T-cell (primary cell): ENCODE measurements at places on chromosomes 5 and 9.

- H3K36me3 ChIP-seq: no peaks in the 10 kb centered on the region
- DNase-seq: no peak
- H3K27ac ChIP-seq: no peak overlapping the region
- no peak overlapping the region for H3K4me3 ChIP-seq
- H3K27me3 ChIP-seq: no peaks in the 10 kb centered on the region
Observed at GRCh38 chr5:57665146-57665936, 182.7 kb upstream of the ACTBL2 start.

- no peaks in the 10 kb centered on the region for H3K36me3 ChIP-seq
- no peaks in the 10 kb centered on the region for H3K27me3 ChIP-seq
Observed at GRCh38 chr5:30928956-30929355, 264.5 kb upstream of the CDH6 start.

GRCh38 chr9:104767507-104767906 is 3.6 kb downstream of the NIPSNAP3B start:
- no peak overlapping the region for H3K4me3 ChIP-seq
- H3K4me1 ChIP-seq: peaks cover 13% of the 10 kb centered on the region
- peaks cover 8% of the 10 kb centered on the region for H3K27me3 ChIP-seq
- DNase-seq: no peak

- H3K27me3 ChIP-seq: no peaks in the 10 kb centered on the region
- peak overlapping the region; percentile 100 for H3K4me3 ChIP-seq
- H3K36me3 ChIP-seq: peaks cover under 1% of the 10 kb centered on the region
- no peak for DNase-seq
- H3K4me1 ChIP-seq: peaks cover 9% of the 10 kb centered on the region
Observed at GRCh38 chr9:78234810-78235209, 1.1 kb upstream of the CEP78 start.

- H3K4me1 ChIP-seq: no peaks in the 10 kb centered on the region
- no peaks in the 10 kb centered on the region for H3K36me3 ChIP-seq
- no peak for DNase-seq
- H3K27me3 ChIP-seq: no peaks in the 10 kb centered on the region
- no peak overlapping the region for H3K27ac ChIP-seq
Observed at GRCh38 chr5:77280036-77280435, 69.6 kb downstream of the PDE8B start.

DNA sequence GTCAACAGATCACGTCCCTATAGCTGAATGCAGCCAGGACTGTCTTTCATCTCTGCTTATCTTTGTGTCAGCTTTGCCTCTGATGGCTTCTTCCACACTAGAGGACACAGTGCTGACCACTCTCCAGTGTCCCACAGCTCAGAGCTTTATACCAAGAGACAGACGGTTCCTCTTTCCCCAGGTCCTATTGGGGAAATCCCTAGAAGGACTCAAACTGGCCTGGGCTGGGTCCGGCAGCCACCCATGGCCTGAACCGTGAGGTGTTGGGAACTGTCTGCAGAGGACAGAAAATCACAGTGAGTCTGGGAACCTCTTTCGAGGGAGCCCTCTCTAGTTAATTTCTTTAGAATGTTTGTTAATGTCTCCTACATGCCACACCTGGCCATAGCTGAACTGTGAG is 68.3 kb upstream of the SHB start:
- H3K27me3 ChIP-seq: peaks cover 34% of the 10 kb centered on the region
- no peak for DNase-seq
- no peak overlapping the region for H3K27ac ChIP-seq
- H3K36me3 ChIP-seq: no peaks in the 10 kb centered on the region
- H3K4me3 ChIP-seq: no peak overlapping the region

DNA sequence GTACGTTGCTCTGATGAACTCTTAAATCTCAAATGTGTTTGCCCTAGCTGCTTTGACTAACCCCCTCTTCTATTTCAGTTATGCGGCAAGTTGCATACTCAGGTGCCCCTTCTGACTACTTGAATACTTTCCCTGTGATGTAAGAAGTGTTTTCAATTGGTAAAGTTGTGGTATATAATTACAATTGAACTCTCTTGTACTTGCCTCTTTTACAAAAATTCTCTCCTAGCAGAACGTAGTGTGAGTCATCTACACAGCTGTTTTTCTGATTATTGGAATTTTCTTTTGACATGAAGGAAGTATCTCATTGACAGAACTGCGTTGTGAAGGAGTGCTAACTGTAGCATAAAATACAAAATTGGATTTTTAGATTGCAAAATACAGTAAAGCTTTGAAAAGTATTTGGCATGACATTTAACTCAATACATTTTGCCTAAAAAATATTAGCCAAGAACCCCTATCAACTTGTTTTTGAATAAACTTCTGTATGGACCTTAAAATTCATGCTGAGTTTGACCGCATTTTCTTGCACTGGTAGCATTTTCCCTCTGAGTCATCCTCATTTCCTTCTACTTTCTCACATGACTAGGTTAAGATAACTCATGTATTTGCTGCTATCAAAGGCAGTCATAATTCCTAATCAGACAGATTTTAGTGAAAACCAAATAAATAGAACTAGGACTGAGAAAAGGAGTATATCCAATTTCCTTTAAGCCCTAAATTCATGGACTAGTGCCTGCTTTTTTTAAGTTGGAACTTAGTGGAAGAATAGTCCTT is 6.3 kb downstream of the CRHBP start:
- no peaks in the 10 kb centered on the region for H3K27me3 ChIP-seq
- no peak overlapping the region for H3K27ac ChIP-seq
- no peaks in the 10 kb centered on the region for H3K36me3 ChIP-seq
- no peak for DNase-seq
- H3K4me3 ChIP-seq: no peak overlapping the region

DNA sequence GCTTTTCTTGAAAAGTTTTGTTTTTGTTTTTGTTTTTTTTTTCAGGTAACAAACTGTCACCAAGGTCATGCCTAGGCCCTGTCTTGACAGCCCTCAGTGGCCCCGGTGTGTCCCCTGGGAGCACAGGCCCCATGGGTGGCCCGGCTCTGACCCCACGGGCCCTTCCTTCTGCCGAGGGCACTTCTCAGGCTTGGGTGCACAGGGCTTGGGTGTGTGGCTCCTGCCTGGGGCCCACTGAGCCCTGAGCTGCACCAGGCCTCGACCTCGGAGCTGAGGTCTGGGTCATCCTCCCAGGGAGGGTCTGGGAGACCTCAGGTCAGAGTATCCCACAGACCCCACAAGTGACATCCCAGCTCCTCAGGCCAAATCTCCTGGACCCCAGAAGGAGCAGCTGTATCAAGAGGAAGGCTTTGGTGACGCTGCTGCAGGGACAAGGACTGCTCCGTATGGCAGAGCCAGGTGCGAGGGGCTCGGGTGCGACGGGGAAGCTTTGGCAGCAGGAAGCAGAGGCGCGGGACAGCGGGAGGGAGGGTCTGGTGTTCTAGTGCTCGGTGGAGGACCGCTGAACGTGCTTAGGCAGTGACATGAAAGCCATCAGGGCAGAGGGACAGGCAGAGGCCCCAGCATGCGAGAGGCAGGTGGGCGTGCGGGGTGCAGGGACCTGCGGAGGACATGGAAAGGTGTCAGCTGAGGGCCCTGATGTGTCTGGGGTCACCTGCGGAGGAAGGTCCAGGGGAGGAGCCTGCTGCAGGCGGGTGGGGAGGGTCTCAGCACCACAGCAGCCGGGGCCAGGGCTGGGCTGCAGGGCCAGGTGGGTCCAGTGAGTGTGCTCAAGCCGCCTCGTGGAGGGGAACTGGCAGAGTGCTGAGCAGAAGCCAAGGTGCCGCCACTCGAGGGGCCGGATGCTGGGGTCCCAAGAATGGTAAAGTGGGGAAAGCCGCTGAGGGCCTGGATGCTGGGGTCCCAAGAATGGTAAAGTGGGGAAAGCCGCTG is 18.4 kb upstream of the SLC9A3 start:
- H3K27me3 ChIP-seq: no peaks in the 10 kb centered on the region
- H3K36me3 ChIP-seq: no peaks in the 10 kb centered on the region
- peaks cover 3% of the 10 kb centered on the region for H3K4me1 ChIP-seq
- H3K27ac ChIP-seq: no peak overlapping the region

- no peak overlapping the region for H3K4me3 ChIP-seq
- no peaks in the 10 kb centered on the region for H3K4me1 ChIP-seq
- no peak for DNase-seq
- H3K27ac ChIP-seq: no peak overlapping the region
- H3K27me3 ChIP-seq: peaks cover 3% of the 10 kb centered on the region
Observed at GRCh38 chr9:6356441-6356840, 28.3 kb downstream of the TPD52L3 start.

GRCh38 chr5:26802944-26803343 is 235.4 kb downstream of the CDH9 start:
- DNase-seq: no peak
- H3K27ac ChIP-seq: no peak overlapping the region
- no peaks in the 10 kb centered on the region for H3K4me1 ChIP-seq
- no peak overlapping the region for H3K4me3 ChIP-seq
- no peaks in the 10 kb centered on the region for H3K36me3 ChIP-seq
- H3K27me3 ChIP-seq: no peaks in the 10 kb centered on the region

GRCh38 chr5:32839106-32839505 is 128.0 kb downstream of the NPR3 start:
- H3K4me3 ChIP-seq: no peak overlapping the region
- H3K4me1 ChIP-seq: peaks cover 13% of the 10 kb centered on the region
- DNase-seq: no peak
- H3K36me3 ChIP-seq: no peaks in the 10 kb centered on the region

GRCh38 chr5:40484495-40484894 is 195.2 kb upstream of the PTGER4 start:
- H3K27ac ChIP-seq: no peak overlapping the region
- H3K27me3 ChIP-seq: no peaks in the 10 kb centered on the region

DNA sequence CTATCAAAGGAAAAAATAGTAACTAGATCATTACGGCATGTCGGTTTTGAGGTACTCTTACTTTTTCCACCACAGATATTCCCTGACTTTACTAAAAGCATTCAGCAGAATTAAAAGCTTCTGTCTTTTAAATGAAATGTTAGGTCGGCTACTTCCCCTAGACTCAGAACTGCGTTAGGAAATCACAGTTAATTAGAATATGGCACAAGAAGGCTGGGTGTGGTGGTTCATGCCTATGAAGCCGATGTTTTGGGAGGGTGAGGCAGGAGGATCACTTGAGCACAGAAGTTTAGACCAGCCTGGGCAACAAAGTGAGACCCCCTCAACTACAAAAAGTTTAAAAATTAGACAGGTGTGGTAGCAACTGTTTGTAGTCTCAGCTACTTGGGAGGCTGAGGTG is 24.4 kb downstream of the CEMIP2 start:
- no peak overlapping the region for H3K27ac ChIP-seq
- H3K4me1 ChIP-seq: no peaks in the 10 kb centered on the region
- H3K36me3 ChIP-seq: no peaks in the 10 kb centered on the region
- H3K4me3 ChIP-seq: no peak overlapping the region
- no peaks in the 10 kb centered on the region for H3K27me3 ChIP-seq
- DNase-seq: no peak

DNA sequence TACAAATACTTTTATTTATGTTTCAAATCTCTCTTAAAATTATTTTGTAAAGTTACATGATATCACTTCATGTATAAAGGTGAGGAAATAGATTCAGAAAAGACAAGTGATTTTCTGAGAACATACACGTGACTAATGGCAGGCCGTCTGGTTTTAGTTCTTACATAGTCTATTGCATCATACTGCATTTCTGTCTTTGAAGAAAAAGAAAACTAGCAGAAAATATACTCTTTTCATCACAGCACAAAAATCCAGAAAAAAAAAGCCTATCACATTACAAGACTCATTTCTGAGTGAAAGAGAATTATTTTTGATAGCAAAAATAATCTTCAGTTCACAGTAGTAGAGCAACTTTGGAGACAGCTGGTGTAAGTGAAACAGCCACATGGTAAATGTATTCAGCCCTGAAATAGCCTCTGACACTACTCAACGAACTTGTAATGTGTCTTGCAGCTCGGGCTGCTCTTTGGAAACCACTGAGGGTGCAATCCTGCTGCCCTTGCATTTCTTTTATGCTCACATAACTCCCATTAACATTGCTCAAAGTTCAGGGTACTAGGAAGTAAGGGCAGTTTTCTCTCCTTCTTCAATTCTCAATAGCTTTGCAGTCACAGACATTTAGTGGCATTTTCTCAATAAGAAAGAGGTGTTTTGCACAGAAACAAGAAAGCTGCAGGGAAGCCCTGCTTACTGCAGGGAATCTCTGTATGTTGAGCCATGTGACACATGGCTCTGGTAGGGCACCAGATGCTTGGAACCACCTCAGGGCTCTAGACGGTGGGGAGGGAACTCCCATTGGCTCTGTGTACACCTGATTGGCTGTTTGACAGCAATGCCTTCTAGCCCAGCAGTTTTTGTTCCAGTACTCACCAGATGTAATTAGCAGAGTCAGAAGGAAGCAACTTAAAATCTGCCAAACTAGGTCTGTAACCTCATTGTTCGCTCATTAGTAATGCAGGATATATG is 845.3 kb upstream of the PTPRD start:
- H3K4me3 ChIP-seq: no peak overlapping the region
- DNase-seq: no peak
- H3K36me3 ChIP-seq: no peaks in the 10 kb centered on the region
- H3K27me3 ChIP-seq: no peaks in the 10 kb centered on the region
- no peaks in the 10 kb centered on the region for H3K4me1 ChIP-seq
- H3K27ac ChIP-seq: no peak overlapping the region

GRCh38 chr5:10914741-10915480 is 153.9 kb upstream of the DAP start:
- DNase-seq: no peak
- no peaks in the 10 kb centered on the region for H3K4me1 ChIP-seq
- no peak overlapping the region for H3K27ac ChIP-seq

GRCh38 chr9:119697996-119698395 is 328.8 kb upstream of the BRINP1 start:
- no peak overlapping the region for H3K27ac ChIP-seq
- no peaks in the 10 kb centered on the region for H3K36me3 ChIP-seq
- H3K4me1 ChIP-seq: no peaks in the 10 kb centered on the region
- H3K27me3 ChIP-seq: no peaks in the 10 kb centered on the region
- no peak overlapping the region for H3K4me3 ChIP-seq

DNA sequence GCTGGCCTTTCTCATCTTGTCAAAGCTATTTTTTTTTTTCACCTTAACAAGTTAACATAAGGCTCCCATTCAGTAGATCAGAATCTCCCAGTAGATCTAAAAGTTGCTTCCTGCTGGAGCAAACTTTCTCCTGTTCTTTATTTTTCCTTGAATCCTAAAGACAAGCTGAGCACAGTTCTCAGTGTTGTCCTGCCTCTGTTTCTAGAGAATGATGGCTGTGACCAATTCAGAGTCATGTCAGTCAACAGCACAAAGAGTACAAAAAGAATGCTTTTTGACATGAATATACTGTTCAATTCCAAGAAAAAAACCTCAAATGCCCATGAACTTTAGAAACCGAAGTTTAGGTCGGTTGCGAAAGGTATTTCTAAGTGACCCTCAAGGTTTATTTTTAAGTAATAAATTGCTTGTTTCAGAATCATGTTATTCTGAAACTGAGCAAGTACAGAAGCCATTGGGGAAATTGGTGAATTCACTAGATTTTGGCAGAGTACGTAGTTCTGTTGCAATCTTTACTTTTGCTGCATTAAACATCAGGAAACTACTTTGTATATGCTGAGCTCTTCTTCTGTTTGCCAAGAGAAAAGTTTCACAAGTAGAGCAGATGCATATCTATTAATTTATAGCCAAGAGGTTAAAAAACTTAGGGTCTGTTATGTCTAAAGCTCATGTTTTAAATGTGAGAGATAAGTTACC is 161.7 kb upstream of the RPS23 start:
- no peaks in the 10 kb centered on the region for H3K36me3 ChIP-seq
- H3K27me3 ChIP-seq: no peaks in the 10 kb centered on the region
- no peak overlapping the region for H3K4me3 ChIP-seq
- no peak overlapping the region for H3K27ac ChIP-seq
